CD8-positive, alpha-beta T cell (primary cell): ENCODE measurements at places on chromosomes 12 and 14.

DNA sequence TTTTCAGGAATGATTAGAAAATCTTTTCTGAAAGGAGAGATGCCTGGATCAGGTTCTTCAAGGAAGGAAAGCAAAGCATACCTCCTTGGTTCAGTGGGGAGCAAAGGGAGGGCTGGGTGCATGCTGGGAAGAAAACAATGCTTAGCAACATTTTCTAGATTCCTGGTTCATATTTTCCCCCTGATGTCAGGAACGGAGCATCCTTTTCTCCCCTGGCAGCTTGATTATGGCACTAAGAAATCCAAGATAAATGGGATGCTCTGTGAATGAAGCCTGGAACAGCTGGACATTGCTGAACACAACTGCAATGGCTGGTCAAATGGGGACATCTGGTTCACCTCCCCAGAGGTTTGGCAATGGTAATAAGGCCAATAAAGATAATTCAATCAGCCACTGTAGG lies 50.9 kb downstream of the KCNA5 start:
- no peak for DNase-seq

DNA sequence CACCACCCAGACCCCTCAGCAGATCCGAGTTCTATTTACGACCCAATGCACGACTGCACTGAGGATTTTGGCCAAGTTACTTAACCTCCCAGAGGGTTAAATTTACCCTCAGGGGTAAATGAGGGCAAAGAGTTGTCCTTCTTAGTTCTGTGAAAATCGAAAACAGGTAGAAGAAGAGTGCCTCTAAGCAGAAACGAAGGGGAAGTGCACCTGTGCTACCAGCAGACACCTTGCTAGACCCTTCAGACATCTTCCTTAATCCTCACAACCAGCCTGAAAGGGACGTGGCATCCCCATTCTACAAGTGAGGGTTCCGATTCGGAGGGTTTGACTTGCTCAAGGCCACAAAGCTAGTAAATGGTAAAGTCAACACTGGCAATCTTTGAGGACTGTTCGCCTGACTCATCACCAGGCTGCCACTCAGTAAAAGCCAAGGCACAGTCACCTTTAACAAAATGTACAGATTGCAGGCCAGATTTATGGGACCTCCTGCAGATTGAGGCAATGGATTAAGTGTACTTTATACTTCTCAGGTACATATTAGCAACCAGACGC lies 1.6 kb downstream of the GSG1 start:
- DNase-seq, result no peak

DNA sequence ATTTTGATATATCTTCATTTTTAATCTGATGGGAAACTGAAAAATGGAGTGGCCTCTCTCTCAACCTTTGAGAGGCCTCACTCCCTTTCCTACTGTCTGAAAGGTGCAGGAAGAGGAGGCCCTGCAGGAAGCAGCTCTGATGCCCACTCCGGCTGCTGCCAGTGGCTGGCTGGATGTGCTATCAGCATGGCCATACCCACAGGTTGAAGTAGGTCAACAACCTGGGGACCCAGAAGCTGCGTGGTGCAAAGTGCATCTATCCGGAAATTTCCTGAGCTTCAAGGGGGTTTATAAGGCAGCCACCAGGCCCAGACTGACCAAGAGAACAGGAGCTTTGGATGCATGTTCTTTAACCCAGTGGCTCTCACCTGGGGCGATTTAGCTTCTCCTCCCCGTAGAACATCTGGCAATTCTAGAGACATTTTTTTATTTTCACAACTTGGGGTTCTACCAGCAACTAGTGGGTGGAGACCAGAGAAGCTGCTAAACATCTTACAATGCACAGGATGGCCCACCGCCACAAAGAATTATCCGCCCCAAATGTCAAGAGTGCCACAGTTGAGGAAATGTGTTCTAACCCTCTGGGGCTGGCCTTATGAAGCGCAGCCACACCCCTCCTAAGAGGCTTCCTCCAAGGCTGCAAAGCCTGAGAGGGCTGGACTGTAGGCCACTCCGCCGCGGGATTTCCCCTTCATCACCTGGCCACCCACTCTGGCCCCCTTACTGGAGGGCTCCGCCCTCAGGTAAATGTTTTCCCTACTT lies 8.2 kb upstream of the BATF start:
- DNase-seq, result peak; percentile 77

GRCh38 chr12:75813072-75813471 lies 218.5 kb downstream of the PHLDA1 start:
- no peak for DNase-seq

DNA sequence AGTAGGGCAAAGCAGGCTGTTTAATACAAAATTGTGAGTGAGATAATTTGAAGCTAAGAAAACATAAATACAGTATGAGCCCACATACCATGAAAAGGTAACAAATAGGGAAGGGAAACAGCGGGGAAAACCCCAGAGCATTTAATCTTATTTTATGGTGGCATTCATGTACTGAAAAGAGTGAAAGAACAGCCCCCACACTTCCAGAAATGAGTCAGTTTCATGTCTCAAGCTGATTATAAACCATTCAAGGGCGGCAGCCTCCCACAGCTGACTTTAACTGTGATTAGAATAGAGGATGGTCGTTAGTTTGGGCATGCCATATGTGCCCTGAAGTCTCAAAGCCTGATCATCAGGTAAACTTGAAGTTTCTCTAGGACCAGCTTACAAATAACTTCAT lies 64.5 kb downstream of the FOXG1 start:
- DNase-seq, result no peak

- no peak for DNase-seq
These were observed 8.5 kb upstream of the MYO1A start for GRCh38 chr12:57058454-57058853.

DNA sequence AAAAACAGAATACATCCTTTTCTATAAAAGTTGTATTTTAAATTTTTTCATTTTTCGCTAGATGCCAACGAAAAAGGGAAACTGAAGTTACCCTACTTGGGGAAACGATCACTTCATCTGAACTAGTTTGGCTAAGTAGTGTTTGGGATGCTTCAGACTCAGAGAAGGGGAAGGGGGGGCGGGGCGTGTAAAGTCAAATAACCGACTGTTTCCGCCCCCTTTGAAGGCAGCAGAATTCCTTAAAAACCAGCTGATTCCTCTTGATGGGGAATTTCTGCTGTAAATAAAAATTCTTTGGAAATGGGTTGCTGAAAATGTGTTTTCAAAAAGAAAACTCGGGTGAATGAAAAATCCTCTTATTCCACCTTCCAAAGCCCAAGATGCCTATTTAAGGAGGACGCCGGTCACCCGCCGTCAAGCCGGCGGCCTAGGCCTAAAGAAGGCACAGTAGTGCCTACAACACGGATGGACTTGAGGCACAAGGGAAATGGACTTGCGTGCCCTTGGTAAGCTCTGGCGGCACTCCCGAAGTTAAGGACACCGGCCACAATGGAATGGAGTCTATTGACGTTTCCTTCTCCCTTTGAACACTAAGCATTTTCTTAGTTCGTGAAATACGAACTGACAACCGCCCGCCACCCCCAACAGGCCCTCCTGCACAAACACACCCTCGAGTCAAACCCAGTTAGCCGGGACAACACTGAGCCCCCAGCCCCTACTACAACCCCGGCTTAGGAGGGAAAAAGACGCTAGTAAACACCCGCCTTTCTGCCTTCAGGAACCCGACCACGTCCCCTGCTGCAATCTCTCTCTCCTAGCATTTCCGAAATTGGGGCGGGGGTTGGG lies 1.9 kb downstream of the ATXN2 start:
- peak; percentile 51 for DNase-seq

DNA sequence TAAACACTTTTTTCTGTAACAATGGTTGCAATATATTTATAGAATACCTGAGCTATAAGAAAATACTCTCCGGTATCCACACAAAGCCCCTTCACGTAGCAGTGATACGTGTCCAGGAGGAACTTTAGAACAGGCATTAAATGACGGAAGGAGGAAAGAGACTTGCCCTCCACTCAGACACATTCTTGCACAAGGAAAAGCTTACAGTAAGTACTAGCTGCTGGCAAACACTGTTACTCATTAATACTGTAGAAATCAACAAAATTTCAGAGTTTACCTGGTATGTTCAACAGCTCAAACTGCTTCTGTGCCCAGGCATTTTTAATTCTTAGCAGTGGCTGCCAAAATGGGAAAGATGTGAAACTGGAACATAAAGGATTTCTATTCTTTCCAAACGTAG lies 41.7 kb downstream of the PRKD1 start:
- no peak for DNase-seq

DNA sequence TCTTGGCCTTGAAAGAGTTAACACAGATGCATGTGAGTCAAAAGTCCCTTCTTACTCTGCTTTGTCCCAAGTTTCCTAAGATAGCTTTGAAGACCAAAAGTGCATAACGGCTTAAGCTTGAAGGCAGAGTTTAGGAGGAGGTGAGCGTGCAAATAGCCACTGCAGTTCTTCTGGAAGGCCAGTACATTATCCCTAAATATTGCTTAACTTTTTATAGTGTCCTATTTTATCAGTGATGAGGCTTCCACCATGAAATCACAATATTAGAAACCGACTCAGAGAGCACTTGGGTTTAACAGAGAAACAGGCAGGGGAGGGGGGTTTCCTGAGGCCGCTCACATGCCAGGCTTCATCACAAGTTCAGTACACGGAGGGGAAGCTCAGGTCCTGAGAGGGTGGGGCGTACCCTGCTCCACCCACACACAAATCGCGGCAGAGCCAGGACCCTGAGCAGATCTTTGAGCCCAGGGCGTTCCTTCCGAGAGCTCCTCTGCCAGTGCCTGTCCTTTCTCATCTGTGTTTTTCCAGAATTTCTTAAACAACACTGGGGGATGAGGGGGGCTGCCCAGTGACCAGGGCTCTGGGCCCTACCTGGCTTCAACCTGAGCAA lies 26.8 kb upstream of the BDKRB2 start:
- DNase-seq, result no peak

- no peak for DNase-seq
These were observed 20.9 kb downstream of the SLCO1C1 start for GRCh38 chr12:20716037-20716436.

GRCh38 chr14:93231129-93231979 lies 24.3 kb downstream of the UBR7 start:
- no peak for DNase-seq

GRCh38 chr14:105316968-105317510 lies 2.5 kb downstream of the PACS2 start:
- DNase-seq, result no peak

DNA sequence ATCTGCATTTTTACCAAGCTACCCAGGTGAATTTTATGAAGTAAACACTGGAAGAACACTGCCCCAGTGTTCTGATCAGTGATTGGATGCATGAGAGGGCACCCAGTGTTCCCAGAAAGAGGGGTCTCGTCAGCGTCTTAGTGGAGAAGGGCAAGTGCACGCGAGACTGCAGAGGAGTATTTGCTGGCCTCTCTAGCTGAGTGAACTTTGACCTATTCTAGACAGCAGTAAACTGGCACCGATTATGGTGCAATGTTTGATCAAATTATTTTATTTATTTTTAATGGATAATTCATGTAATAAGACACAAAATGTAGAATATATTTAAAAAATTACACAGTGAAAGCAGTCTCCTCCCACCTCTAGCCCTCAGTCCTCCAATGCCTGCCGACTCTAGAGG lies 5.3 kb upstream of the GALNT8 start:
- no peak for DNase-seq

- DNase-seq, result no peak
These were observed 253.7 kb downstream of the MSRB3 start for GRCh38 chr12:65532162-65532561.

GRCh38 chr12:42892702-42893551 lies 303.4 kb upstream of the PRICKLE1 start:
- DNase-seq, result no peak

DNA sequence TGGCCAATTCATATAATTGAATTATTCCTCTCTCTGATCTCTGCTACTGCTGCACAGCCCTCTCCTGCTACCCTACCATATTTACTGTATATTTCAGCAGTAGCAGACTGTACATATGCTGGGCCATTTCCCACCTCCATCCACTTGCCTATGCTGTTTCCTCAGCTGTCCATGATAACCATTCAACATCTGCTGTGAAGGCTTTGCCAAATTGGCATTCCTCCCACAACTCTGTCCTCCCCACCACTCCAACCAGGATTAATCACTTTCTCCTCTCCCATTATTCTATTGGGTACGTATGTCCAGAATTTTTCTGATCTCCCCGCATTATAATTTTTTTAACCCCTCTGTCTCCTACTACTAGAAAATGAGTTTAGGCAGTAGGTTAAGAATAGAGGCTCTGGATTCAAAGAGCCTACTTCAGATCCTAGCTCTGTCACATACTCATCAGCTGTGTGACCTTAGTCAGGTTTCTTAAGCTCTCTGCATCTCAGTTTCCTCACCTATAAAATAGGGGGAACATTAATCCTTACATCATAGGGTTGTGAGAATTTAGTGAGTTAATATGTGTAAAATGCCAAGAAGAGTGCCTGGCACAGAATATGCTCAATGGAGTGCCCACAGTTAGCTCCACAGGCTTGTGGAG lies 123.3 kb downstream of the KICS2 start:
- DNase-seq, result no peak

DNA sequence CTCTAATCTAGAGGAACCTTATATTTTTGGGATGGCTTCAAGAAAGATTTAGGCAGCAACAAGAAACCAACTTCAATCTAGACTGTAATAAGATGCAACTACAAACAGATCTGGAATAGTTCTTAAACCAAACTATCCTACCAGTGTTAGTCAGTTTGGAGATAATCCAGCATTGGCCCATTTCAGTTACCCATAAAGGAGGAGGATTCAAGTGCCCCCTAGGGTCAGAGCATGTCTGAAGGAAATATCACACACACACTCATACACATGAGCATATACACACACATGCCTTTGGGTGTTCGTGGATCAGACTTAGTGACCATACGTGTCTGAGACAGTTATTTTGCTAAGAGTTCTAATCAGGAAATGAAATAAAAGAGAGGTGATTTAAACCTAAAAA lies 261.2 kb downstream of the ADAMTS20 start:
- no peak for DNase-seq

DNA sequence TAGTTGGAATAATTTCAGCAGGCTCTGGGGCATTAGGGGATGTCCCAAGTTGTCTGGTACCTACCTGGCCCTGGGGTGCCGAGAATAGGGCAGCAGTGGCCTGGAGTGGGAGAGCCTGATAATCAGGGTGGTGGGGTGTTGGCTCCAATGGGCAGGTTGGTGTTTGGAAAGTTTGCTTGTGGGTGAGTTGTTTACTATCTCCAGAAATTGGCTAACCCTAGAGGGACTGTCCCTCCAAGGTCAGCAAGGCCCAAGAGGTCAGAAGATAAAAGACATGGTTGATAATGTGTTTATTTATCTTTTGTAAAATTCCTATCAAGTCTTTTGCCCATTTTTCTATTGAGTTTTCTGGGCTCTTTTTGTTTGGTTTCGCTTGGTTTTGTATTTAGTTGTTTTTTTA lies 105.1 kb downstream of the KICS2 start:
- DNase-seq, result no peak

- no peak for DNase-seq
These were observed 4.0 kb downstream of the C12orf54 start for GRCh38 chr12:48486261-48486660.
